Mesendoderm (in vitro differentiated cells): ENCODE measurements at places on chromosomes 2 and 18.

DNA sequence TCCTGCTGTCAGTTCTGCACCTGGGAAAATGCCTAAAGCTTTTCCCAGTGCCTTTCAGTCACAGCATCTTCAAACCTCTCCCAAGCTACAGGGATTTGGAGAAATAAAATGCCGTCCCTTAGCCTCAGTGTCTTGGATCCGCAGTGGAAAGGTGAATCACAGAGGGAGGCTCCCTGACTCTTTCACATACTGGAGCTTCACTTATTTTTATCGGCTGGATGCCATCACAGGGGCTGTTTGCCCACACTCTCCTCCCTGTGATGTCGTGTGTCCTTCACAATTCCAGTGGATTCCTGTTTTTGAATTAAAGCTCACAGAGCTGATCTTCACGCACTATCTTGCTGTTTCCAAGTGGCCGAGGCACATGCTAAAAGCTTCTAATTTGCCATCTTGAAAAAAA, 1303.1 kb upstream of the DDX18 start:
- no peak for DNase-seq

DNA sequence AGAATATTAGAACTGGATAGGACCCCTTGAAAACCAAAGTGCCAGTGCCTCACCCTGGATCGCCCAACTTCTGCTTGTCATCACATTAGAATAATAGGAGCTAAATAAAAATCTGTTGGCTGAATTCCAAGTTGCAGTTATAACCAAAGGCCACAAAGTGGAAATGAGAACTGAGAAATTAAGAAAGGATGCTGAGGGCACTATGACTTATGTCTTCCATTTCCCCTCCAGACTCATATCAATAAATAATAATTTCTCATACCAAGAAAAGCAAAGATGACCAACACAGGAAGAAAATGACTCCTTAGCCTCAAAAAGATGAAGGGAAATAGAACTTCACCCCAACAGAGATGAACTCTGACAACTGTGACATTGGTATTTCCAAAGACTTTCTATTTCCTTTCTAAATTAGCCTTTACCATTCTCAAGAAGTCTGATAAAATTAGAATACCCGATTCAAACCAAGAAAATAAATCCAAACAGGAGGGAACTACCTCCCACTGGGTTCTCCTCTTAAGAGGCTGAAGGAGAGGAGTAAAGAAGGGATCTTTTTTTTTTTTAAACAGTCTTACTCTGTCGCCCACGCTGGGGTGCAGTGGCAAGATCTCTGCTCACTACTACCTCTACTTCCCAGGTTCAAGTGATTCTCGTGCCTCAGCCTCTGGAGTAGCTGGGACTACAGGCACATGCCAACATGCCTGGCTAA, 46.5 kb upstream of the EPG5 start:
- no peak for DNase-seq

GRCh38 chr2:235518322-235519090, 24.7 kb downstream of the AGAP1 start:
- DNase-seq, result no peak

DNA sequence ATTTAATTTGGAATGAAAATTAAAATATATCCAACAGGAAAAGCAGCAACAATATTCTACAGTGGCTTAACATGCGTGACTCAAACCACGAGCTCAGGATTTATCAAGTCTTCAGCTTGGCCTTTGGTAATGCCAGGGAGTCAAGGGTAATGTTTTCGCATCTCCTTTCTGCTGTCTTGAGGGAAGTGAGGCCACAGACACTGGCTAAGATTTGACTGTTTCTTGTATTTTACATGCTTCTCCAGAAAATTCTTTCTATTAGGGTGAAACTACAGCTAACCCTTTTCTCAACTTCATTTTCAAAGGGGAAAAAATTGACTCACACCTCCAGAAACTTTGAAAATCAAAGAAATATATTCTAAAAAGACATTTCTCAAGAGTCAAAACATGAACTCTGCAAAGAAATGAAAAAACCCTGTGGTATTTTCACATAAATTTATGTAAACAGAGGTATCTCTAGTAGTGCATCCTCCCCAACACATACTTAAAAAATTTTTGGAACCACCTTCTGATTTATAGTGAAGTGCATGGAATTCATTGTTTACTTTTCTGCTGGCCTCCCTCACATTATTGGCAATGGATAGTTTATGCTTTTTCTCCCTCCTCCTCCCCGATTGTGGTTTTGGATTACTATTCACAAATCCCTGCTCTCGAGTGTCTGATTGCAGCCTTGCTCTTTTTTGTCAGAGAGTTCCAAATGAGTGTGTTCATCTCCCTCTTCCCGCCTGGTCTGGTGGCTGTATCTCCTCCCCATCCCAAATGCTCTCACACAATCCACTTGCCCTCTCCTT, 48.7 kb downstream of the DPP4 start:
- no peak for DNase-seq

DNA sequence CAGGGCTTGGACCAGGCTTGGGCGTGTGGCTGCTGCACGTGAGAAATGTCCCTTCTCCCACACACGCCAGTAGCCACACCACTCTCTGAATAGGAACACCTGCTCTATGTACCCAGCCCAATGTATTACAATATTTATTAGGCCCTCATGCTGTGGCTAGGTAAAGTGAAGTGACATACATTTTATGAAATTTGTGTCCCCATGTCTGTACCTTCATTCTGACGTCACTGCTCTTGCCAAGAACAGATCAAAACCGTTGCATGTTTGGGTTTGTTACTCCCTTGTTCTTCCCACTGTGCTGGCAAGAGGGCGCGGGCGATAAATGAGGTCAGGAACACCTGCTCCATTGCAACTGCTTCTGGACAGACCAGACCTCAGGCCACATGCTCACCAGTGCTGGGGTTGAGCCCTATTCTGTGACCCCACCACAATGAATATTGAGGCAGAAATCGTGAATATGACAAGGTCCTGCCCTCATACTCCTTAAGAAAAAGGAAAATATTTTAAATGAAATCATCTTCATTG, 436.4 kb upstream of the SALL3 start:
- no peak for DNase-seq
